ENCODE measurements at places on chromosomes 7 and 10.

GRCh38 chr7:141071855-141072547 is 1.9 kb upstream of the TMEM178B start:
- DNase-seq = peak; percentile 39

DNA sequence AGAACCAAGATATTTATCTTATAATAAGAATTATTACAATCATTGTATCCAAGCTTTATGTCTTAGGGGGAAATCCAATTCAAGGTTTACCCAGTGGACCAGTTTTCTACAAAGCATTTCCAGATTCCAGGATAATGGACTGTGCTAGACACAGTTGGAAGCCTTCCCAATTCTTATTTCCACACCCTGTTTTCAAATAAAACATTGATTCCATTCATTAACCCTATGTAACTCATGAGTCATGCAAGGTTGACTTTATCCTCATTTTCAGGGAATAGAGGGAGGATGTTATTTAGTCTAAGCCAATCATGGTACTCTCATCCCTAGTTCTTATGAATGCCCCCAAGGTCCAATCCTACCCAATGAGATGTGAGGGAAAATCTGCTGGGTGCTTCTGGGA is 145.7 kb downstream of the RNLS start:
- no peak for DNase-seq

- no peak for DNase-seq
These were observed 57.1 kb downstream of the KCNMA1 start for GRCh38 chr10:77580482-77580881.

GRCh38 chr10:126017961-126018560 is 121.7 kb downstream of the FANK1 start:
- DNase-seq = no peak

DNA sequence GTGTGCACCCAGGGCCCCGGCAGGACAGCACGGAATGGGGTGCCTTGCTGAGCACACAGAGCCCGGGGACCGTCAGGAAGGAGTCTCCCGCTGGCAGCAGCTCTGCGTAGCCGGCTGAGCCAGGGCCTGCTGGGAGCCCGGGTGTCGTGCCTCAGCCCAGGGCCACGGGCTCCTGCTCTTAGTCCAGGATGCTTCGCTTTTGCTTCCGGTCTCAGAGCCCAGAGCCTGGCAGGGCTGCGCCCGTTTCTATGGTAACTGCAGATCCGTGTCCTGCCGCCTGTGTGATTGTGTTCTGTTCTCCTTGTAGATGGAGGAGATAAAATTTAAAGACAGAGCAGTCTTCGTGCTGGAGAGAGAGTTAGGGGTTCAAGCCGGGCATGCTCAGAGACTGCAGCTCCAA is 53.7 kb upstream of the DPYSL4 start:
- no peak for DNase-seq

DNA sequence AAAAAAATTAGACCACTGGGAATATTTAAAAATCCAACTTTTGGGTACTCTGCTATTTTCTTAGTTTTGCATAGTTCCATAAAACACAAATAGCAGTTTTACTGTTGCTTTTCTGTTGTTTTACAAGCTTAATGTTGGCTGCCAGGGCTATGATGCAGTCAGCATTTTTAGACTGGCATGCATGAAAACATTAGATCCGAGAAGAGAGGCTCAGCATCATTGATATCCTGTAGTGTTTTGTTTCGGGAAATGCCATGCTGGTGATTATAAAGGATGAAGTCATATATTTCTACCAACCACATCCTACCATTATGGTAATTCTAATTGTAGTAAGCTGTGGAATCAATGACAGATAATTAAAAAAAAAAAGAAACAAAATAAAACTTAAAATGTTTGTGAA is 104.6 kb downstream of the MBL2 start:
- no peak for DNase-seq

- no peak for DNase-seq
These were observed 626 bp upstream of the BMS1 start for GRCh38 chr10:42781893-42782445.

DNA sequence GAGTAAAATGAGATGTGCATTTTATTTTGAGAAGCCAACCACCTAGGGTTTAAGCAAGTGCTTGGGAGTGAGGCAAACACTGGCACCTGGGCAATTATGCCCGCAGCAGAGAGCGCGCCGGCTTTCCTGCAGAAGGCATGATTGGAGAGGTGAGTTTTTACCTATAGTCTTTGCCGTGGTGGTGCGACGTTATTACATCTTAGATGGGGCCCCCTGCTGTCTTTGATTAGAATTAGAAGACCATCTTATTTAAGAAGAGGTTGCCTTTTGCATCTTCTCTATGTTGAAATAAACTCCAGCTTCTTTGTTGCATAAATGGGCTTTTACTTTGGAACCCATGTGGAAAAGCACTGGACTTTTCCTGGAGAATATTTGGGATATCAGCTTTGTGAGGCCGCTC is 409.5 kb downstream of the GLRX3 start:
- no peak for DNase-seq

GRCh38 chr7:46525876-46526275 is 604.8 kb upstream of the IGFBP3 start:
- DNase-seq = no peak

GRCh38 chr7:149489391-149490024 is 8.1 kb downstream of the ZNF746 start:
- DNase-seq = no peak

DNA sequence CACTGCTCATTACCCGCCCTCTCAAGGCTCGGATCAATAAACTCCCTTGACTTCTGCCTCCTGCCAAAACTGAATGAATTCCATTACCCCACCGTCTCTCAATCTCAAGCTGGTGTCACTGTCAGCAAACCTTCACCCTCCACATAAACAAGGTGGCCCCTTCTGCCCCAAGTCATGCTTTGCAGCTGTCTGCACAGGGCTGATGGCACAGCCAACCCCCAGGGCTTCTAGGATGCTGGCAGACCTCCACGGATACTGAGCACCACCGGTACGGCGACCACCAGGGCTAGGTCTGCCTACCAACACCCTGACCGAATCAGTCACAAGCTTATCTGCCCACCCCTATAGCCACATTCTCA is 46.1 kb downstream of the PARD3 start:
- DNase-seq = no peak

DNA sequence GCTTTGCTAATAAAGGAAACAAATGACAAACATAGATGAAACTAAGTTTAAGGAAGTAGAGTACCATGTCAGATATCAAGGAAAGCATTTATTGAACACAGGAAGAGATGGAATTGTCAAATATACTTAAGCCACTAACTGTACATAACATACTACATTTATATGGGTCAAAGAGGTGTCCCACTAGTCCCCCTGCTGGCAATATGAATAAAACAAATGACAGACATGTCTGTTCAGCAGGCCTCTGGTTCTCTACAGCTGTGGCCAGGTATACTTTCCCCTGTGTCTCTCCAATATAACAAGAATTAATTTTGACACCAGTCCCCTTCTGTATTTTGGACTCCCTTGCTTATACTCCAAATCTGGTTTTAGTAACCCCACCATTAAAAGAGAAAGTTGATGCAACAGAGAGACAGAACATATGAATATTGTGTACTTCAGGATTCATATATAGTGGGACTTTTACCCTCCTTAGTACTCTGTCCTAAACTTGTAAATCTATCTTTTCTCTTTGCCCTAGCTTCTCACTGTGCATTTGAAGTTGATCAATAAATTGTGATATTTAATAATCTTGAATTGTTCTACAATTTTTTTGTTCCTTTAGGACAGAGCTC is 42.9 kb downstream of the CD36 start:
- DNase-seq = no peak

- no peak for DNase-seq
These were observed 31.1 kb upstream of the HIBADH start for GRCh38 chr7:27693794-27694193.

DNA sequence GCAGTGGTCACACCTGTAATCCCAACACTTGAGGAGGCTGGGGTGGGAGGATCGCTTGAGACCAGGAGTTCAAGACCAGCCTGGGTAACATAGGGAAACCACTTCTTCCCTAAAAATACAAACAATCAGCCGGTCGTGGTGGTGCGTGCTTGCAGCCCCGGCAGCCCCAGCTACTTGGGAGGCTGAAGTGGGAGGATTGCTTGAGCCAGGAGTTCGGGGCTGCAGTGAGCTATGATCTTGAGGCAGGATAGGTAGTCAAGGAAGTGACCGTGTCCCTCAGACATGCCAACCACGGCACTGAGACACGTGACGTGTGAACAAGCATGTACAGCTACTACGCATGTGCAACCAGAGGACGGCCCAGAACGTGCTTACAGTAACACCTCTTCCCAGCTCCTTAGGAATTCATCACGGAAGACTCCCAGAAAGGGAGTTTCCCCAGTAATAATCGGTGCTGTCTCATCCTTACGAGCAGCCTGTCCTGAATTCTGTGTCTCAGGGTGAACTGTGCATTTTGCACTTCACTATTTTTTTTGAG is 5.3 kb downstream of the GUSB start:
- DNase-seq = no peak

GRCh38 chr7:36710186-36710791 is 14.0 kb downstream of the AOAH start:
- DNase-seq = no peak

DNA sequence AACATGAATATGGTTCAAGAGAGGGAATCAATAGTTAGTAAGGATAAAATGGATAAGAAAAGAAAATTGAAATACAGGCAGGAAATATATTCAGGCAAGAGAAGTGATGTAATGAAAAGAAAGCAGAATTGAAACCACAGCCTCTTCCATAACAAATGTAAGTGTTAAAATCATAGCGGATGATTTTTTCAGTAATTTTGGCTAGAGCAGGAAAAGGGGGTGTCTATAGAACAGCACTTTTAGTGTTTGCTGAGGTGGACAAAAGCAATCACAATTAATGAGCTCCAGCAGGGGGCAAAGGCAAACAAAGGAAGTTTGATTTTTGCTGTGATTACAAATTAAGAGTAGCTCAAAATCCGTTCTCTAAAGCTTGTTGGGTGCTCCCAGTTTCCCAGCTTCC is 79.0 kb downstream of the TRIL start:
- no peak for DNase-seq

DNA sequence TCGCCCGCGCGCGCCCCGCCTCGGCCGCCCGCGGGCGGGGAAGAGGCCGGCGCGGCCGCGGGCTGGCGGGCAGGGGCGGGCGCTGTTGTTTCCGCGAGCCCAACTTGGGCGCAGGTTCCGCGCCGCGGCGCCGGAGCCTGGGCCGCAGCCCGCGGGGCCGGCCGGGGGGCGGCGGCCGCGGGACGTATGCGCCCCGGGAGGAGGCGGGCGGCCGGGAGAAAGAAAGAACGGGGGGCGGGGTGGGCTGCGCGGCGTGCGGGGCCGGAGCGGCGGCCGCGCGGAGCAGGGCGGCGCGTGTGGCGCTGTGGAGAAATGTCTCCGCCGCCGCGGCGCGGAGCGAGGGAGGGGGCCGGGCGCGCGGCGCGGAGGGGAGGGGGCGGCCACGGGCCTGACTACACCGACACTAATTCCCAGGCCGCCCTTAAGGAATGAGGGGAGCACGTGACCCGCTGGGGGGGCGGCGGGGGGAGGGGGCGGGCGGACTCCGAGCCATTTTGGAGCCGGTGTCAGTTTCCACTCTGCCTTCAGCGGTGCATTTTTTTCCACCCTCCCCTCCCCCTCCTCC is at the start of gene BMI1:
TSS of gene BMI1 (plus strand) at position 509 of the 565 bp plus-strand sequence. CDS start 5,351 bp downstream, outside the sequence.
- peak; percentile 81 for DNase-seq

DNA sequence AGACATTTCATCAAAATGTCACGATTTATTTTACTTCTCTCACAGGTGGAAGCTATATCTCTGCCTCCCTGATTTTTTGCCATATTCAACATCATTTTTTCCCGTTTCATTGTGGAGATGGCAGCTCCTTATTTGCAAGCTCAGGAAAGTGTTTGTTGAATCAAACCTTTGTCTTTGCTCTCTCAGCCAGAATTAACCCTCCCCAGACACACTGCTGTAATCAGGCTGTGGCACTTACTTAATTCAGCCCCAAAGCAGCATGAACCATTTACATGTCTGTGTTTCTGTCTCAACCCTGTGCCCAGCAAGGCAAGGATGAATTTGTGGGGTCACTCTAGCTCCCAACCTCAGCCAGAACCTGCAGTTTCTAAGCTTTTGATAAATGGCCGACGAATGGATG is 397.2 kb downstream of the TCERG1L start:
- DNase-seq = no peak

GRCh38 chr10:112307358-112308124 is 24.3 kb downstream of the TECTB start:
- DNase-seq = peak; percentile 8

DNA sequence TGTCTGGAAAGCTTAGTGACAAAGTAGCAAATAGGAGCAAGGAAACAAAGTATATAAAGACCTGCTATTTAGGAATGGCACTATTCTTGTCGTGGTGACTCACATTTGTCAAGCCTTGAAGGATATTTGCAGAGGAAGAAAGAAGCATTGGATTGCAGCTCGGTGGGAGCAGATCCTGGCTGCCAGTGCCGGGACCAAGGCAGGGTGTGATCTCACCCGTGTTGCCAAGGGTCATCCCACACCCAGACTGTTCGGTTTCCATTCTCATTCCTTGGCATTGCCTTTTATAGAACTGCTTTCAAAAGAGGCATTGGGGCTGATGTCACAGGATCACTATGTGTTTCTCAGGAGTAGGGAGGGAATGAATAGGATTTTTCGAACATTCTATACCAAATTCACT is 176.2 kb downstream of the GALNT17 start:
- DNase-seq = no peak

GRCh38 chr10:124522131-124522932 is 60.7 kb downstream of the LHPP start:
- no peak for DNase-seq

GRCh38 chr10:74081941-74082718 is 68.5 kb downstream of the AP3M1 start:
- DNase-seq = no peak

DNA sequence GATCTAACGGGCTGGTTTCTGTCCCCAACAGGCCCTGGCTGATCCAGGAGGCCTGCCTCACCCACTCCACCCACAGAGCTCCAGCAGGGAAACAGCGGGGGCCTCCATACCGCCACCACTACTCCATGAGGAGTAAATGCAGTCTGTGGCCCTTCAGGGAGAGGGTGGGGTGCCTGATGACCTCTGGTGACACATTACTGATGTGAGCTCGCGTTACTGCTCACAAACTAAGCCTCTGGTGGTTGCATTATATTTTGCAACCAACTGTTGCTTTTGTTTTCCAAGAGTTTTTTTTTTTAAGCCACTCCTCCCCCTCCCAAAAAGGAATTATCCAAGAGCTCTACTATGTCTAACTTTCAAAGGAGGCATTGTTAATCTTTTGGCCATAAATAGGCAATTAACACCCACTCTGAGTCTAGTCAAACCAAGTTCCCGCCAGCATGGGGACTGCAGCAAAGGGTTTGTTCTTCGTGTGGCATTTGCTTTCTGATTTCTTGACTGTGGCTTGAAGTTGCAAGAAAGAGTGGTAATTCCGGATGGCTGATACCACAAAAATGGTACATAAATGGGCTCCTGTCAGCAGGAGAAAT is 72.6 kb downstream of the FAM53B start:
- no peak for DNase-seq

DNA sequence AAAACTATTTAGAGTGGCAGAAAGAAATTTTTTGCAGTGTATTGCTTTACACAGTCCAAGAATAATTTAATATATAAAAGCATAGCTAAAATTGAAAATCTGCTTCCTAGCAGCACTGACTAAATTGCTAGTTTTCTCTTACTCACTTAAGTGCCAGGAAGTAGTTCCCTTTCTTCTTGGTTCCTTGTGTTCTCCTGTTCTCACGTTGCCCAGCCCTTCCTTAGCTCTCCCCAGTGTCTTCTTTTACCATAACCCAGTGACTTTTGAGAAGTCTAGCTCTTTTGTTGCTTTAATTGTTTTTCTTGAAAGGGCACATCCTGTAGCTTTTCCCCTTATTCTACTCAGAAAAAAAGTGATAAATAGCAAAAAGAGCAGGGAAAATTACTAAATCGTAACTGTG is 215.5 kb downstream of the THSD7A start:
- DNase-seq = no peak
